ENCODE measurements at places on chromosomes 3 and 15. TPM values are rescaled to one million over a fixed set of nuclear protein-coding genes. Genes with fewer than 3 reads are reported as not detected.
A peak's percentile ranks its signal among the peaks of the same experiment; 100 is the strongest.

The SCAANT1 gene
- not detected for total RNA-seq

The ILDR1 gene
- 0.97 TPM for total RNA-seq

The RYR3 gene
- total RNA-seq = 1.2 TPM

The SLC28A2 gene
- not detected for total RNA-seq

The PTX3 gene
- 2.4 TPM for total RNA-seq

The PRKCI gene
- total RNA-seq = 124 TPM

The STAB1 gene
- total RNA-seq = 3.0 TPM

The NOX5 gene
- total RNA-seq = 0.03 TPM

The IGSF10 gene
- total RNA-seq = 0.94 TPM

The CYP1A2 gene
- not detected for total RNA-seq

The GAP43 gene
- total RNA-seq = 22.7 TPM

The PPM1M gene
- 4.0 TPM for total RNA-seq

The CDAN1 gene
- total RNA-seq = 15.8 TPM

DNA sequence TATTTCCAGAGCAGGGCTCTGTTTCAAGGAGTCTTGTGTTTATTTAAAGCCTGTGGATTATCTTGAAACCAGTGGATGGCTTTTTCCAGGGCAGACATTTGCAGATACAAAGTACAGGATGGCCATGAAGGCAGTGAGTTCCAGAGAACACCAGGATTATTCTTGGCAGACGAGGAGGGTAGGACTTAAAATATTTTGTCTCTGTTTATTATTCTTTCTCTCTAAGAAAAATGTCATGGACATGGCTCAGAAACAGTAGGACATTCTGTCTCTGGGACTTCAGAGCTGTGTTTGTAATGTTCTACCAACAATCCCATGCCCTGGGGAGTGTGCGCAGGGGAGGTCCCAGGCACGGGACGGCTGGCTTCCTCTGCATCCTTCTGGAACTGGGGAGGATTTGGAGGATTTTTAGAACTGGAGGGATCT, 125.9 kb downstream of the ATP10A start:
- no peaks in the 10 kb centered on the region for H3K36me3 ChIP-seq
- H3K27me3 ChIP-seq = no peaks in the 10 kb centered on the region
- DNase-seq = no peak
- H3K27ac ChIP-seq = no peak overlapping the region

- H3K4me3 ChIP-seq = no peak overlapping the region
- no peaks in the 10 kb centered on the region for H3K4me1 ChIP-seq
- no peaks in the 10 kb centered on the region for H3K36me3 ChIP-seq
- no peak for DNase-seq
Measured at GRCh38 chr15:26115229-26115943, 252.3 kb upstream of the ATP10A start.

- no peaks in the 10 kb centered on the region for H3K36me3 ChIP-seq
- DNase-seq = peak; percentile 88
- peak overlapping the region; percentile 69 for H3K27ac ChIP-seq
- H3K4me1 ChIP-seq = peaks cover 54% of the 10 kb centered on the region
- H3K4me3 ChIP-seq = no peak overlapping the region
Measured at GRCh38 chr3:172104471-172105072, 65.2 kb downstream of the FNDC3B start.

GRCh38 chr3:63192248-63192647, 85.9 kb upstream of the SYNPR start:
- H3K36me3 ChIP-seq = no peaks in the 10 kb centered on the region
- no peaks in the 10 kb centered on the region for H3K27me3 ChIP-seq
- no peak for DNase-seq
- H3K4me3 ChIP-seq = no peak overlapping the region
- H3K4me1 ChIP-seq = no peaks in the 10 kb centered on the region

DNA sequence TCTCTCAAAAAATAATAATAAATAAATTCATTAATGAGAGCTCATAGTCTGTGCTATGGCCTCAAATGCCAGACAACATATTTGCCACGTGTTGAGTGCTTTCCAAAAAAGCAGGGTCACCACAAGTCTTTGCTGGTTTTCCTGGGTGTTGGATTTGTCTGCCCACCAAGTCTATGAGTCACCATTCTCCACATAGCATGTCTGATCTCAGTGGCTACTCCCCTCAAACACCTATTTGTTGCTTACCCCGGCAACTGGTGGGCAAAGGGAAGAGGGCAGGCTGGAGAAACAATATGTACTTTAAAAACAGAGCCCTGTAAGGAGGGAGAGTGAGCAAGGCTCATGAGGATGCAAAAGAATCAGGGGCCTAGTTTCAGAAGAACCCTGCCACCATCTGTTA, 120.0 kb upstream of the ARRDC4 start:
- DNase-seq = no peak
- H3K27me3 ChIP-seq = no peaks in the 10 kb centered on the region
- no peaks in the 10 kb centered on the region for H3K36me3 ChIP-seq
- H3K4me1 ChIP-seq = no peaks in the 10 kb centered on the region
- H3K27ac ChIP-seq = no peak overlapping the region

GRCh38 chr3:27629366-27629765, 92.8 kb downstream of the EOMES start:
- DNase-seq = no peak
- peaks cover 15% of the 10 kb centered on the region for H3K27me3 ChIP-seq
- no peaks in the 10 kb centered on the region for H3K36me3 ChIP-seq
- H3K4me1 ChIP-seq = no peaks in the 10 kb centered on the region

DNA sequence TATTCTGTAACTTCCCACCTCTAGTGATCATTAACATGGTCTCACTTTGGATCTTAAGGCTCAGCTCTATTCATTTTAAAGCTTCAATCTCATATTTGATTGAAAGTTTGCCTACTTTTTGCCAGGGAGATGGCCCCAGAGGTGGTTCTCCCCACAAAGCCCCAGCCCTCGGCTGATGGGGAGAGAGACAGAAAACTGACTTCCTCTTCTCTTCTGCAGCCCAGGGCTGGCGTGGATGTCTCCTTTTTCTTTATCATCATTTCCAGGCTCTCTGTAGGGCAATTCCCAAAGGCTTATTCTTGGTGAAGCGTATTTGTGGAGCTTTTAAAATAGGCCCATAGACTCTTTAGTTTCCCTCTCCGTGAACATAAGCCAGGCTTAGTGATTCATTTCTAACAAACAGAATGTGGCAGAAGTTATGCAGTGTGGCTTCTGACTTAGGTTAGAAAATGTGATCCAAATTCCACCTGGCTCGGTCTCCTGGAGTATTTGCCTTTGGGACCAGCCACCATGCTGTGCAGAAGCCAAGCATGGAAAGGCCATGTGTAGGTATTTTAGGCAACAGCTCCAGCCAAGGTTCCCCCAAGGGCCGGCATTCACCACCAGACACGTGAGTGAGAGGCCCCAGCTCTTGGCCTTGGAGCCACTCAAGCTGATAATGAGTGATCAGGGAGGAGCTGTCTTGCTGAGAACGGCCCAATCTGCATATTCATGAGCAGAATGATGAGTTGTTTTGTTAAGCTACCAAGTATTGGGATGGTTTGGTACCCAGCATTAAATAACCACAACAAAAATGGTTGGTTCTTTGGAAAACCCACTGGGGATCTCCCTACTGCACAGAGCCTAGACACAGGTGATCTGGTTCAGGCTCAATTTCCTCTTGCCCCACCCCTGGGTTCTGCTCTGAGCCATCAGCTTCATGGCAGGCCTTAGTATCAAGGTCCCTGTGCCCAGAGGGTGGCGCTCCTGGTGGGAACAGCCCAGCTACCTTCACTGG, 353.2 kb upstream of the PROK2 start:
- DNase-seq = no peak
- no peak overlapping the region for H3K27ac ChIP-seq
- H3K27me3 ChIP-seq = no peaks in the 10 kb centered on the region
- H3K36me3 ChIP-seq = no peaks in the 10 kb centered on the region

DNA sequence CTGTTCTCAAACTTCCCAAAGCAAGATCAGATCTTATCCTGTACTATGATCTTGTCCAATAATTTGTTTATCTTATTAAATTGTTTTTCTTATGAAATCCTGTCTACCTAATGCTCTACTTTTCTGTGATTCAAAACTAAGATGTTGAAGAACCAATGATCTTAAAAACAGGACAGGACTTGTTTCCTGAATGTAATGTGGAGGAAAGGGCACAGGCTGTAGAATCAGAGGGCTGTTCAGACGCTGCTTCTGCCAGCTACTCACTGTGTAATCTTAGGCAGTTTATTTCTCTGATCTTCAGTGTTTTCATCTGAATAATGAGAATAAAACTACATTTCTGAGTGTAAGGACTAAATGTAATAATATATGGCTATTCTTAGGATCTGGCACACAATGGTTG, 20.1 kb upstream of the DMXL2 start:
- peaks cover 7% of the 10 kb centered on the region for H3K27me3 ChIP-seq
- H3K4me3 ChIP-seq = no peak overlapping the region
- no peak for DNase-seq

- H3K27ac ChIP-seq = 0 out of 2 replicates have a peak overlapping the region, but pooled peaks have one; percentile 32
- no peak overlapping the region for H3K4me3 ChIP-seq
- DNase-seq = no peak
- no peaks in the 10 kb centered on the region for H3K36me3 ChIP-seq
- H3K4me1 ChIP-seq = no peaks in the 10 kb centered on the region
Measured at GRCh38 chr3:101890716-101891115, 41.4 kb downstream of the NFKBIZ start.

- no peaks in the 10 kb centered on the region for H3K27me3 ChIP-seq
- no peak overlapping the region for H3K27ac ChIP-seq
- H3K4me1 ChIP-seq = peaks cover 13% of the 10 kb centered on the region
Measured at GRCh38 chr15:48336940-48337339, 5.7 kb downstream of the DUT start.

DNA sequence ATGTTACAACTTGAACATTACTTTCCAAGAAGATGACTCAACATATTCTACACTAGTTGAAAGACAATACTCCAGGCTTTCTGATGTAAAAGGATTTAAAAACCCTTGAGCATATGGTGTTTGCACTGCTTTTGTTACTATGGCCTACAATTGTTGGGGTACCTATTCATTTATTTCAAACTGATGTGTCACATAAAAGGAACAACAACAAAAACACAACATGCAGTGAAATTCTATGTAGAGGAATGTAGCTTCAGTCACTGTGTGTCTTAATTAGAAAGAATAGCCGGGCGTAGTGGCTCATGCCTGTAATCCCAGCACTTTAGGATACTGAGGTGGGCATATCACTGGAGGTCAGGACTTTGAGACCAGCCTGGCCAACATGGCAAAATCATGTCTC, 1.6 kb downstream of the SPATA16 start:
- DNase-seq = no peak
- H3K27me3 ChIP-seq = no peaks in the 10 kb centered on the region
- H3K4me1 ChIP-seq = peaks cover 18% of the 10 kb centered on the region
- no peaks in the 10 kb centered on the region for H3K36me3 ChIP-seq
- H3K27ac ChIP-seq = no peak overlapping the region

- peak; percentile 67 for DNase-seq
- no peaks in the 10 kb centered on the region for H3K27me3 ChIP-seq
- no peaks in the 10 kb centered on the region for H3K4me1 ChIP-seq
- H3K36me3 ChIP-seq = no peaks in the 10 kb centered on the region
Measured at GRCh38 chr3:159263750-159264553, 462.1 kb downstream of the MFSD1 start.

DNA sequence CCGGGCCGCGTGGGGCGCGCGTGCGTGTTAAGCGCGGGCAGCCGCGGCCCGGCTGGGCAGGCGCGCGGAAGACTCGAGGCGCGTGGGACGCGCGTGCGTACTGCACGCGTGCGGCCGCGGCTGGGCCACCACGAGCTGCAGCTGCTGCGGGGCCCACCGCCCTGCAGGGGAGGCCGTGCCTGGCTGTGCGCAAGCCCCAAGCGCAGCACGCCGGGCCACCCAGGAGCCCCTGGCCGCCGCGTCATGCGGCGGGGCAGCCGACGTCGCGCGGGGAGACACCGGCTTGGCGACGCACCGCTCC, 590 bp upstream of the TRIM71 start:
- peaks cover 33% of the 10 kb centered on the region for H3K4me1 ChIP-seq
- peak overlapping the region; percentile 100 for H3K4me3 ChIP-seq
- H3K27me3 ChIP-seq = no peaks in the 10 kb centered on the region
- DNase-seq = no peak
- H3K36me3 ChIP-seq = peaks cover 26% of the 10 kb centered on the region

- no peak overlapping the region for H3K27ac ChIP-seq
- DNase-seq = no peak
- H3K4me1 ChIP-seq = no peaks in the 10 kb centered on the region
- no peaks in the 10 kb centered on the region for H3K36me3 ChIP-seq
- no peaks in the 10 kb centered on the region for H3K27me3 ChIP-seq
Measured at GRCh38 chr3:125670945-125671344, 75.6 kb upstream of the OSBPL11 start.

DNA sequence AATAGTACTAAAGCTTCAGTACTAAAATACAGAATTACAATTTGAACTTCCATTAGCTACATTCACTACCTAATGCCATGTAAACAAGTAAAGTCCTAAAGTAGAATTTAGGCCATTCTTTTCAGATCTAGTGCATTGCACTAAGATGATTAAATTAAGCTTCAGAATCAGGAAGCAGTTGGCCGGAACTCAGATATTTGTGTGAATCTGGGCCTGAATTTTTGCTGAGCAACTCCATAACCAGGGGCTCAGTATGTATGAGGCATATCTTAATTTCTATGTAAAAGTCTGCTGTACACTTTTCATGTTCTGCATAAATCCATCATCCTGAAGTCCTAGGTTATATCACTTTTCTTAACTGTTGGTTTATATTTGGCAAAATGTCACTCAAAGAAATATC, 246.4 kb downstream of the RBMS3 start:
- no peaks in the 10 kb centered on the region for H3K36me3 ChIP-seq
- H3K4me3 ChIP-seq = no peak overlapping the region
- no peak overlapping the region for H3K27ac ChIP-seq
- no peak for DNase-seq

GRCh38 chr15:90814191-90814821, 54.1 kb upstream of the FURIN start:
- no peak for DNase-seq
- H3K4me3 ChIP-seq = no peak overlapping the region
- peaks cover 8% of the 10 kb centered on the region for H3K4me1 ChIP-seq
- peak overlapping the region; percentile 32 for H3K27ac ChIP-seq
- no peaks in the 10 kb centered on the region for H3K27me3 ChIP-seq

GRCh38 chr3:127614928-127615589, 13.9 kb upstream of the PODXL2 start:
- DNase-seq = peak; percentile 20
- peaks cover 72% of the 10 kb centered on the region for H3K36me3 ChIP-seq
- no peaks in the 10 kb centered on the region for H3K27me3 ChIP-seq

- H3K4me1 ChIP-seq = no peaks in the 10 kb centered on the region
- H3K27ac ChIP-seq = no peak overlapping the region
- DNase-seq = no peak
- H3K27me3 ChIP-seq = no peaks in the 10 kb centered on the region
Measured at GRCh38 chr3:110413807-110414748, 657.5 kb upstream of the NECTIN3 start.

GRCh38 chr15:77608774-77609173, 23.9 kb downstream of the LINGO1 start:
- no peak overlapping the region for H3K27ac ChIP-seq
- no peak for DNase-seq
- H3K36me3 ChIP-seq = no peaks in the 10 kb centered on the region
- no peak overlapping the region for H3K4me3 ChIP-seq
- no peaks in the 10 kb centered on the region for H3K27me3 ChIP-seq

GRCh38 chr3:172280406-172281051, 167.7 kb downstream of the GHSR start:
- DNase-seq = no peak
- no peak overlapping the region for H3K4me3 ChIP-seq
- H3K27ac ChIP-seq = no peak overlapping the region
- H3K27me3 ChIP-seq = no peaks in the 10 kb centered on the region
- peaks cover 4% of the 10 kb centered on the region for H3K4me1 ChIP-seq
- no peaks in the 10 kb centered on the region for H3K36me3 ChIP-seq

Measured in GM23338 (cell line).